IMR-90 (cell line): ENCODE measurements at places on chromosomes 6 and 20. TPM values are rescaled to one million over a fixed set of nuclear protein-coding genes. Genes with fewer than 3 reads are reported as not detected.

GRCh38 chr6:125714441-125715090, 34.9 kb upstream of the HEY2 start:
- DNase-seq: no peak

DNA sequence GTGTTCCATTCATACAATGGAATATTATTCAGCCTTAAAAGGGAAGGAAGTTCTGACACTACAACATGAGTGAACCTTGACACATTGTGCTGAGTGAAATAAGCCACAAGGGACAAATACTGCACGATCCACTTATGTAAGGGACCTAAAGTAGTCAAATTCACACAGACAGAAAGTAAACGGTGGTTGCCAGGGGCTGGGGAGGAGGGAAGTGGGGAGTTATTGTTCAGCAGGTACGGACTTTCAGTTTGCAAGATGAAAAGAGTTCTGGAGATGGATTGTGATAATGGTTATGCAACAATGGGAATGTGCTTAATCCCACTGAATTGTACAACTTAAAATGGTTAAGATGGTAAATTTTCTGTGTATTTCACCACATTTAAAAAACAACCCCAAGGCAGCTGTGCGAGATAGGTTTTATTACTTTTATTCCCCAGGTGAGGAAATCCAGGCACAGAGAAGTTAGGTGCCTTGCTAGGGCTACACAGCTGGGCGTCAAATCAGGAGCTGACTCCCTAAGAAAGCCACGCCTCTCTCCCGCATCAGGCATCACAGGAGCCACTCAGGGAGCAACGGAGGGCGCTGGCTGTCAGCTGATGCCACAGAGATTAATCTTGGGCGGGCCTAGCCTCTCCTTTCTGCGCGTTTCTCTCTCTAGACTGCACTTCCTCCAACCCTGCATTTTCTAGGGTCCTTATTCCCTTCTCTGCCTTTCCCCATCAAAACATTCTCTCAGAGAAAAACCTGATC, 9.3 kb upstream of the TRAF3IP2 start:
- DNase-seq: no peak

TRIM39 gene
- total RNA-seq: 9.4 and 10.0 TPM in 2 replicates

GRCh38 chr6:3825331-3825831, 23.8 kb upstream of the FAM50B start:
- DNase-seq: peak; percentile 32

- no peak for DNase-seq
Observed at GRCh38 chr6:5087389-5087788, 2.2 kb downstream of the PPP1R3G start.

DNA sequence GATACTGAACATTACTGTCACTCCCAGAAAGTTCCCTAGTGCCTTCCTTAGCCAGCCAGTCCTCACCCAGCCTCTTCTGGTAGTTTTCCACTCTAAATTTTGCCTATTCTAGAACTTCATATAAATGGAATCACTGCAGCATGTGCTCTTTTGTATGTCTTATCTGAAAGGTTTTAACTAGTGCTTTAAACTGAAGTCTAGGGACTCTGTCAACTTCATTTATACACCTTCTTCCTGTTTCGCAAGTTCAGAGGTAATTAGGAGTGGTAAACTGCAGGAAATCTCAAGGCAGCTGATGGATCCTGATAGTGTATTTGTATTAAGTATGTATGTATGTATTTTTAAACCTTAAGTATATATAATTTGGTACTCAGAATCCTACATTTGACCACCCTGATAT, 94.3 kb downstream of the TCP11 start:
- no peak for DNase-seq
